ENCODE measurements at places on chromosomes 4 and X.
A peak's percentile ranks its signal among the peaks of the same experiment; 100 is the strongest.

DNA sequence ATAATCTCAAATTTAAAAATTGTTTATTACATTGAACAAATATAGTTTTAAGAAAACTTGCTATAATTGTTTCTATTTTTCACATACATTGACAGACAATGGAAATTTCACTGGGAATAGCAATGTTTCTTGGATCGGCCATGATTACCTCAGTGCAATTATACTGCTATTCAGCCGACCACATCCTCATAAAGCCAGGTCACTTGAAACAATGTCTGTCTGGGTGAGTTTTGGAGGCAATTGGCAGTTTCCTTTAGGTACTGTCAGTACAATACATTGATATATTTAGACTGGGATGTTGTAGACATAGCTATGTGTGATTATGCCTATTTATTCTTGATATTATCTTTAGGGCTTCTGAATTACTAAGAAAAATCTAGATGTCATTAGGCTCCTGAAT, 89.5 kb upstream of the VEGFC start:
- no peak for DNase-seq

DNA sequence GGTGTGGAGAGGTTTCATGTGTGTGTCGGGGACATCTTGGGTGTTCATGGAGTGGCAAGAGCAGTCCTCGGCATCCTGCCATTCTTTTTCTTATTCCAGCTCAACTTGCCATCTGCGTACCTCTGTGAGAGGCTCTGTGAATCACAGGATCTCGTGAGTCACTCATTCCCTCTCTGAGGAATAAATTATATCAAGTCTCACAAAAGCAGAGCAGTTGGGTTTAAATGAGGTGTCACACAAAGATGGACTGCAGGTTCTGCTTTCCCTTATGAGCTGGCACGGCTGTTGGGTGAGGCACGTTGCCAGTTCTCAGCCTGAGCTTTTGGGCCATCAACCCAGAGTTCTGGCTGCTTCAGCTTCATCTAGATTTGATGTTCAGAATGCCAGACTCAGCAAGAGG, 6.8 kb upstream of the OCIAD2 start:
- no peak for DNase-seq

DNA sequence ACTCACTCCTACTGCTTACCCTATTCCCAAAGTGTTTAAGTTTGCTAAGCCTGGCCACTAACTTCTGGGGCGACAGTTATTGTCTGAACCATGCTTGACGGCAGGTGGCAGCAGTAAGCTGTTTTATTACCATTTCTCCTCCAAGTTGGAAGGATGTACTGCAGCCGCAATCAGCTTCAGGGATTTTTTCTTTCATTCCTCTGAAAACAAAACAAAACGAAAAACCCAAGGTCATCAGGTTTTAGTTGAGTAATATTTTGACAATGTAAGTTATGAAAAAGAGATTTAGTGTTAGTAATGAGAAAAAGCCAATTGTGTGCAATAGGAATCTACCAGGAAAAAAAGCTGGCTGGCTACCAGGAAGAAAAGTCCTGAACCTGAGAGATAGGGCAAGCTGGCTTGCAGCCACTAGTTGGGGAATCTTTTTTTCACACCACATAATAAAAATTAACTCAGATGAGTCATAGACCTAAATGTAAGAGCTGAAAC, 13.2 kb upstream of the RAB9B start:
- DNase-seq = peak; percentile 25

GRCh38 chr4:176005766-176006165, 59.9 kb upstream of the WDR17 start:
- DNase-seq = no peak

GRCh38 chr4:60482921-60483351, 717.2 kb upstream of the ADGRL3 start:
- DNase-seq = no peak

- no peak for DNase-seq
These were observed 8.2 kb downstream of the FGFBP1 start for GRCh38 chr4:15930314-15930713.

DNA sequence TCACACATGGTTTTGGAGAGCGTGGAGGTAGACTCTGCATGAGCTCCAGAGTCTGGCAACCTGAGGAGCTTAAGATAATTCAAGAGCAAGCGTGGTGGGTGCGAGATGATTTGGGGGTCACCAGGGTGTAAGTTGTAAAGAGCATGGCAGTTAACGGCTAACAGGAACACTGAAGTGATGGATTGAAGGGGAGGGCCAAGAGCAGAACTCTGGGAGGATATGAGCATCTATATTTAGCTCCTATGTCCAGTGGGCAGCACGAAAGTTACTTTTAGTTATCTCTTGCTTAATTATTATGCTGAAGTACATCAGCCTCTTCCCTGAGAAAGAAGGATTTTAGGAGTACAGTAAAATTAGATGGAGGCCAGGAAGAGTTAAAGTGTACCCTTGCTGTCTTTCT, 231.9 kb upstream of the HAND2 start:
- DNase-seq = no peak

DNA sequence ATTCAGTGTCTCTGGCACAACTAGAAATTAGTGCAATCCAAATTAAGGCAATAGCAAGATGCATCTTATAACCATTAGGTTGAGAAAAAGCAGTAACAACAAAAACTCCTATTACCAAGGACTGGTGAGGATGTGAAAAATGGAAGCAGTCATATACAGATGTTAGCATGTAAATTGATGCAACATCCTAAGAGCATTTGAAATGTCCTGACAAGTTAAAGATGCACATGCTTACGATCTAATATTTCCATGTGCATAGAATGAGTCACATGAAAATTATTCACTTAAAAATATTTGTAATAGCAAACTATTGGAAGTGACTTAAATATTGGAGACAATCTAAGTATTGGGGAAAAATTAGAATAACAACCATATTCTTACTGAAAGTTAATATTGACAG, 163.0 kb downstream of the FAM13A start:
- no peak for DNase-seq

DNA sequence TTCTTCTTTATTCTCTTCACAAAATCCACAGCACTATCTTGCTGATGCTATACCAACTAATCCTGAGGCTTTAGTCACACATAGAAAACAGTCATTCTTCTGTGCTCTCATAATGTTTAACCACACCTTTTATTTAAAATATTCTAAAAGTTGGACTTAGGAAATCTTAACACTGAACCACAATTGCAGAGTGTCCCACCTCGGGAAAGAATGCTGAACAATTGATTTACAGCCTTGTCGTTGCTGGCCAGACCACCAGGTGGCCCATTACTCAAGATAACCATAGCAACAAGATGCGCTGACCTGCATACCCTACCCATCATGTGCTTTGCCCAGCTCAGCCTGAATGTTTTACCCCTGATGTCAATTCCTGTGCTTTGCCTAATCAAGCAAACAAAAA, 100.8 kb downstream of the ARSJ start:
- no peak for DNase-seq

- DNase-seq = no peak
These were observed 42.3 kb downstream of the RFC1 start for GRCh38 chr4:39323821-39324220.

DNA sequence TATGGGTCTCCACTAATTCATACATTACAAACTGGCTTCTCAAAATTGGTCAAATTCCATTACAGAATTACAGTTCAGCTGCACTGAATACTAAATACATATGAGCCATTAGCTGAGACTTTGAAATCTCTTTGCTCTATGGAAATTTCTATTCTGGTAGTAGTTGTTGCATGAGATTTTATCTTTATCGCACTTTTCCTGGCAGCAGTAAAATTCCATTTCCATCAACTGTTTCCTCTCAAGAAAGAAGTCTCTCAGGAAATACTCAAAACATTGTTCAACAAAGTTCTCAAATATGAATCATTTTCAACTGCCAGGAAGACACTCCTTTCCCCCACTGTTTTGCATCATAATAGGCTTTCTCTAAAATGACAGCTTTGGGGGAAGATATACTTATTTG, 51.3 kb downstream of the ATP11C start:
- no peak for DNase-seq

- no peak for DNase-seq
These were observed 150.3 kb upstream of the MAOA start for GRCh38 chrX:43505769-43506168.

- DNase-seq = no peak
These were observed 663 bp upstream of the USP53 start for GRCh38 chr4:119211867-119212233.

DNA sequence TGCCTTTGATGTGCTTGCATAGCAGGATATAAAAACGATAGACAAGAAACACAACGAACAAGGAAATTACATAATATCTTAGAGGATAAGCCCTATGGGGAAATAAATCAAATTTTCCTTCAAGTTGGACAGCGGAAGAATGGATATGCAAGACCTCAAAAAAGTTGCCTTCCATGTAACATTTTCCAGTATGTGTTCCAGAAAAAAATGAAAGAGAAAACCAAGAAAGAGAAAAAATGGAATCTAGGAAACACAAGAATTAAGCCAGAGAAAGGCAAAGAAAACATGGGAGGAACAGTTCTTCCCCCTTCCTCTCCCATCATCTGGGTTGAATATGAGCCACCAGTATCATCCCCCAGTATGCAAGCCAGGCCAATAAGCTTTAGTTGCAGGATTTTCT, 34.6 kb upstream of the MID1 start:
- DNase-seq = no peak

DNA sequence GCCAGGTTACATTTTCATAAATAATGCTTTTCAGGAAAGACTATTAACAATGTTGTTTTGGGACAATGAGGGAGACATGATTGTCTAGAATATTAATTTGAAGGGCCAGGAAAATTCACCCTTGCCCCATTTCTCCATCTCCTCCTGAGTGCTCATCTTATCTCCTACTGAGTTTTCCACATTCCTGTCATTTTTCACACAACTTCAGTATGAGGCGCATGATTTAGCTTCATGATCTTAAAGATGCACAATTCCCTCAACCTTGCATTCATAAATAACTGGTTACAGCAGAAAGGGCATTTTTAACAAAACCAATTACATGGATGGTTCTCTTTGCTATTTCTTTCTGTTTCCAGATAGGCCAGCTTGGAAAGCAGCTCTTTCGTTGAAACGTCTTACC, 1699.2 kb upstream of the IGFBP7 start:
- no peak for DNase-seq

DNA sequence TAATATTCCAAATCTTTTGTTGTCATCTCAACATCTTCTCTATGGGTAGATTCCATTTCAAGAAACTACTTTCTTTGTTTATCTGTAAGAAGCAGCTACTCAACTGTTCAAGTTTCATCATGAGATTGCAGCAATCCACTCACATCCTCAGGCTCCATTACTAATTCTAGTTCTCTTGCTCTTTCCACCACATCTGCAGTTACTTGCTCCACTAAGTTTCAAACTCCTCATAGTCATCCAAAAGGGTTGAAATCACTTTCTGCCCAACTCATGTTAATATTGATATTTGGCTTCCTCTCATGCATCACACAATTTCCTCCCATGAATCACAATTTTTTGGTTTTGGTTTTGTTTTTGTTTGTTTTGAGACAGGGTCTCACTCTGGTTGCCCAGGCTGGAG, 35.7 kb downstream of the ADH5 start:
- no peak for DNase-seq

DNA sequence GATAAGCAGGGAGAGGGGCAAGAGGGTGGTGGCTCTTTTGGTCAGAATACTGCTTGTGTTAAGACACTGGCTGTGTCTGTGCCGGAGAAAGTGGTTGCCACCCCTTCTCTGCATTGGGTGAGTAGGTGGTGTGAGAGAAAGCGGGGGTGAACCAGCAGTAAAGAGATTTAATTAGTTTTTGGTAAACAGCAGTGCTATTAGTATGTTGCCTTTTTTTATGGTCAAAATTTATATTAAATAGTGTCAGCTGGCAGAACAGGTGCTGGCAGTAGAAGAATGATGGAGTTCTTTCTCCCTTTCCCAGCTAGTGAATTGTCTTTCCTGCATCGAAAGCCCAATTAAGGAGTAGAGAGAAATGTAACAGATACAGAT, 181.6 kb downstream of the LARP7 start:
- no peak for DNase-seq

- no peak for DNase-seq
These were observed 331.4 kb downstream of the RAPGEF2 start for GRCh38 chr4:159434114-159434870.

- no peak for DNase-seq
These were observed 83.1 kb downstream of the CC2D2A start for GRCh38 chr4:15552557-15553362.
